ENCODE measurements at places on chromosomes 16 and 17. TPM values are rescaled to one million over a fixed set of nuclear protein-coding genes. Genes with fewer than 3 reads are reported as not detected.

The TPSG1 gene
- total RNA-seq: not detected

The CD300H gene
- total RNA-seq: 0.27 TPM

The CDH1 gene
- 4.3 TPM for total RNA-seq

The ADAMTS18 gene
- not detected for total RNA-seq

The DOK4 gene
- total RNA-seq: 35.7 TPM

The KRT32 gene
- total RNA-seq: not detected

The UTS2R gene
- not detected for total RNA-seq

Measured in A549 treated with Hydrocortisone at 1 μM for 4 hours (cell line).